Activated T-cell treated with anti-CD3 and anti-CD28 coated beads, Interleukin-2, amount 50 U/mL, for 1 hour (primary cell): ENCODE measurements at places on chromosomes 7 and 10.
A peak's percentile ranks its signal among the peaks of the same experiment; 100 is the strongest.

DNA sequence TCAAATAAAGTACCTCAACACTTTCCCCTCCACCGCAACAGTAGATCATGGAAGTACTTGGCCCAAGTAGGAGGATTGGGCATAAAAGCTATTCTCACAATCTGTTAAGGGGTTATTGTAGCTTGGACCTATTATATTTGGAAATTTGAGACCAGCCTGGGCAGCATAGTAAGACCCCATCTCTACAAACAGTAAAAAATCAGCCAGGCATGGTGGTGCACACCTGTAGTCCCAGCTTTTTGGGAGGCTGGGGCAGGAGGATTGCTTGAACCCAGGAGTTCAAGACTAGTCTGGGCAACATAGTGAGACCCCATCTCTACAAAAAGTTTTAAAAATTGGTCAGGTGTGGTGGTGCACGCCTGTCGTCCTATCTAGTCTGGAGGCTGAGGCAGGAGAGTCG lies 13.2 kb downstream of the PRKRIP1 start:
- DNase-seq: no peak

GRCh38 chr10:13165177-13165576 lies 3.8 kb downstream of the MCM10 start:
- no peak for DNase-seq

DNA sequence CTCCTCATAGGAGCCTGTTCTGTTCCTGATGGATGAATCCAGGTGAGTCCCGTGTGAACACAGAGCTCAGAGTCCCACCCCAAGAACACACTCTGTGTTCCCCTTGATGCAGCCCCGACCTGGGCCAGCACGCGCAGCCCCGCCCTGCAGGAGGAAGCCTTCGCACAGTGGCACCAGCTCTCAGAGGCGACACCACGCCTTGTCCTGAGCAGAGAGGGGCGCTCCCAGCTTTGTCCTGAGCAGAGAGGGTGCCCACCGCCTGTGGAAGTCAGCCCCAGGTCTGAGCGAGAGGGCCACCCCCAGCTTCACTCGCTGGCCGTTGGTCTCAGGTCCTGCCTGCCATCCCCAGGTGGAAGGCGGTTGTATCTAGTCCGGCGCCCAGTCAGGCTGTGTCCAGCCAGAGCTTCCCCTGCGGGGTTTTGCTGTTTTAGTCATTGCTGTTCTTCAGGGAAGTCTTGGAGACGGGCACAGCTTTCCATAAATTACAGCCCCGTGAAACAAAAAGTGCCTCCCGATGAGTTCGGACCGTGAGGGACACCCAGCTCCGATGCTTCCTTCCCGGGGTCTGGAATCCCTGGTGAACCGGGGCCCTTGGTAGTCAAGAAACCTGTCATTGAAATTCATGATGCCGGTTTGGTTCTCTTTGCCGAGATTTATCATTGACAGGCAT lies 43.6 kb downstream of the NKX6-2 start:
- no peak for DNase-seq

- DNase-seq: no peak
Observed at GRCh38 chr7:42746214-42746613, 165.7 kb downstream of the C7orf25 start.

- no peak for DNase-seq
Observed at GRCh38 chr10:11154333-11154732, 136.7 kb downstream of the CELF2 start.

DNA sequence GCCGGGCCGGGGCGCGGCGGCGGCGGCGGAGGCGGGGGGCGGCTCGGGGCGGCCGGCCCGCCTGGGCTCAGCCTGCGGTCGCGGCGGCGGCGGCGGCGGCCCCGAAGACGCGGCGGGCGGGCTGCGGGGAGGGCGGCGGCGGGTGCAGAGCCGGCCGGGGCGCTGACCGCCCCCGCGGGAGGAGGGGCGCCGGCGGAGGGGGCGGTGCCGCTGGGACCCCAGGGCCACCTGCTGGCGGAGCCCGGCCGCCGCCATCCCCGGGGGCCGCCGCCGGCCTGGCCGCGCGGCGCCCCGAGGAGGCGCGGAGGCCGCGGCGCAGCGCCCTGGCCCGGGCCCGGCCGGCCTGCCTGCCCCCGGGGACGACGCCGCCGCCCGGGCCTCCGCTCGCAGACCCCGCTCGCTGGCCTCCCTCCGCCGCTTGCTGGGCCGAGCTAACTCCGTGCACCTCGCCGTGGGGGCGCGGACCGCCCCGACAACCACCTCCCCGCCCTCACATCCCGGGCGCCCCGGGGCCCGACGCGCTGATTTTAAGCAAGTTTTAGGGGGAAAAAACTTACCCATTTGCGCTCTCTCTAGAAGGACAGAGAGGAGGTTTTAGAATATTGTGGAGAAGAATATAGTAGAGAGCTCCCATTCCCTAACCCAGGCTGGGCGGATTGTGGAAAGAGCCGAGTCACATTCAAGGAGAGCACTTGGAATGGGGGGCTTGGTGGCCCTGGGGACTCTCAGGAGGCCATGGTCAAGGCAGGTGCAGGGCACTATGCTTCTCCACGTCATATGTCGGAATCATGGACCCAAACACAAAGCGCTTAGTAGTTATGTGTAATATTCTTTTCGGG lies at the start of gene BEND7:
Gene BEND7, minus strand, starts transcription at position 140 of the 839 bp plus-strand sequence. CDS start 481 bp downstream, outside the sequence.
- no peak for DNase-seq

DNA sequence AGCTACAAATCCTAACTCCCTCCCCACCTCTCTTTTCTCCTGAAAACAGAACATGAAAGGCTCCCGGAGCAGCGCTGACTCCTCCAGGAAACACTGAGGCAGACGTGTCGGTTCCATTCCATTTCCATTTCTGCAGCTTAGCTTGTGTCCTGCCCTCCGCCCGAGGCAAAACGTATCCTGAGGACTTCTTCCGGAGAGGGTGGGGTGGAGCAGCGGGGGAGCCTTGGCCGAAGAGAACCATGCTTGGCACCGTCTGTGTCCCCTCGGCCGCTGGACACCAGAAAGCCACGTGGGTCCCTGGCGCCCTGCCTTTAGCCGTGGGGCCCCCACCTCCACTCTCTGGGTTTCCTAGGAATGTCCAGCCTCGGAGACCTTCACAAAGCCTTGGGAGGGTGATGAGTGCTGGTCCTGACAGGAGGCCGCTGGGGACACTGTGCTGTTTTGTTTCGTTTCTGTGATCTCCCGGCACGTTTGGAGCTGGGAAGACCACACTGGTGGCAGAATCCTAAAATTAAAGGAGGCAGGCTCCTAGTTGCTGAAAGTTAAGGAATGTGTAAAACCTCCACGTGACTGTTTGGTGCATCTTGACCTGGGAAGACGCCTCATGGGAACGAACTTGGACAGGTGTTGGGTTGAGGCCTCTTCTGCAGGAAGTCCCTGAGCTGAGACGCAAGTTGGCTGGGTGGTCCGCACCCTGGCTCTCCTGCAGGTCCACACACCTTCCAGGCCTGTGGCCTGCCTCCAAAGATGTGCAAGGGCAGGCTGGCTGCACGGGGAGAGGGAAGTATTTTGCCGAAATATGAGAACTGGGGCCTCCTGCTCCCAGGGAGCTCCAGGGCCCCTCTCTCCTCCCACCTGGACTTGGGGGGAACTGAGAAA lies 30.4 kb downstream of the PFKFB3 start:
- peak; percentile 25 for DNase-seq

- DNase-seq: no peak
Observed at GRCh38 chr7:36360244-36360643, 29.4 kb upstream of the ANLN start.

- DNase-seq: no peak
Observed at GRCh38 chr10:65518379-65518778, 1407.5 kb upstream of the LRRTM3 start.

DNA sequence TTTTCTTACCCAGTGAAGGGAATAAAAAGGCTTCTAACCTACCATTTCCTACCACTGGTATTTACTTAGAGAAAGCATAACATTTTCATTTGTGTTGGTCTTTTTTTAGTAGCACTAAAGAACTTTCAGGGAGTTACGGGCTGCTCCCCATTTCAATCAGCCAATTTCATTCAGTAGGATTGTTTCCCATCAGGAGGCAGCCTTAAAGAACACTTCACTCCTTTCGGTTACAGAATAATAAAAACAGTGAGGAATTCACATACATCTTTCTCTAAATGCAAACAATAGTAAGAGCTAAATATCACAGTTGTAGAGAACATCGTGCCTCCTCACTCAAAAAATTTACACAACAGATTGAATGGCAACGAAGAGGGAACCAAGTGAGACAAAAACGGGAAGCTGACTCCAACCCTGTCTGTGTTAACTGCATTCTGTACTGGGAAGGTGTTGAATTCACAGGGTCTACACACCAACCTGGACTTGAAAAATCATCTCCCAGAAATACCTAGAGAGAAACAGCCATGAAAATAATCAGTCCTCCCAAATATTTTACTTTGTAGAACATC lies 55.5 kb upstream of the ABLIM1 start:
- DNase-seq: no peak

- DNase-seq: no peak
Observed at GRCh38 chr7:81791568-81792518, 22.0 kb upstream of the HGF start.

DNA sequence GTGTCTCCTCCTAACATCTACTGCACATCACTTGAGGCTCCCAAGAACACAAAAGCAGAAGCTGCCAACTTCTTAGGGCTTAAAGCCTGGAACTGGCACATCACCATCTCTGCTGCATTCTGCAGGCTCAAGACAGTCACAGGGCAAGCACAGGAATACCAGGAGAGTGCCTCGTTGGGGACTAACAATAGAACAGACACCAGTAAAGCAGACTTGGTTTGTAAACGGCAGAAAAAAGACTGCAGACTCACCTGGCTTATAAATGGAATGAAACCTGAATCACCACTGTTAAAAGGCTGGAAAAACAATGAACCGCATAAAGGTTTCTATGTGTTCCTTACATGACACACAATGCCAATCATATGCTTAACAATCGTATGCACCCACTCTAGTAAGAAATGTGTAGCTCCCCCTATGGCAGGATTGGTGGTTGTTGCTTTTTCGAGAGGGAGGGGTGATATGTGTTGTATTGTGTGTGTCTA lies 12.8 kb downstream of the RHEB start:
- DNase-seq: no peak

- no peak for DNase-seq
Observed at GRCh38 chr7:84049071-84049836, 145.3 kb downstream of the SEMA3A start.

GRCh38 chr10:77915319-77916105 lies 11.0 kb downstream of the DLG5 start:
- no peak for DNase-seq

GRCh38 chr7:30278849-30279652 lies 5.3 kb upstream of the ZNRF2 start:
- DNase-seq: no peak

DNA sequence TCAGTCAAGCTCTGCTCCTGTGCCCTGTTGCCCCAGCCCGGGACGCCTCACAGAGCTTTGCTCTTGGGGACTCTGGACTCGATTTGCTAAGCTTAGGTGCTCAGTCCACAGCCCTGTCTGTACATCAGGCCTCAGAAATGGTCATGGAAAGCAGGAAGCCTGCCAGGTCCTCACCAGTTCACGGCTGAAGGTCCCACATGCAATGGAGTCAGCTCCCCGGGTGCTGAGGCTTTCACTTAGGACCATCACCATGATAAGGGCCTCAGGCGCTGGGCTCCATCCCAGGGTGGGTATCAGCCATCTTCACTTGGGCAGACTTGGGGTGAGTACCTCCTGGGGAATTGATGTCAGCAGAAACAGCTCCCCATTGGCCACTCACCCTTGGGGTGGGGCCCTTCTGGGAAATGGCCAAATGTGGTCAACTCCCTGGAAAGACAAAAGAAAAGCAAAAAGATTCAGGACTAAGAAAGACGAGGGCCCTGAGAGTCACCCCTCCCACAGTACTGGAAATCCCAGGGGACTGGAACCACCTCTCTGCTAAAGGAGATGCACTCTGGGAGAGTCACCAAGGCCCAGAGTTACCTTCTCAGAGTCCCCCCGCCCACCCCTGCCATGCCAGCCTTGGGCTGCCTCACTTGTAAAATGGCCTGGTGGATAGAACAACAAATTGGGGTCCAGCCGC lies 37.6 kb downstream of the FAM53B start:
- DNase-seq: no peak

DNA sequence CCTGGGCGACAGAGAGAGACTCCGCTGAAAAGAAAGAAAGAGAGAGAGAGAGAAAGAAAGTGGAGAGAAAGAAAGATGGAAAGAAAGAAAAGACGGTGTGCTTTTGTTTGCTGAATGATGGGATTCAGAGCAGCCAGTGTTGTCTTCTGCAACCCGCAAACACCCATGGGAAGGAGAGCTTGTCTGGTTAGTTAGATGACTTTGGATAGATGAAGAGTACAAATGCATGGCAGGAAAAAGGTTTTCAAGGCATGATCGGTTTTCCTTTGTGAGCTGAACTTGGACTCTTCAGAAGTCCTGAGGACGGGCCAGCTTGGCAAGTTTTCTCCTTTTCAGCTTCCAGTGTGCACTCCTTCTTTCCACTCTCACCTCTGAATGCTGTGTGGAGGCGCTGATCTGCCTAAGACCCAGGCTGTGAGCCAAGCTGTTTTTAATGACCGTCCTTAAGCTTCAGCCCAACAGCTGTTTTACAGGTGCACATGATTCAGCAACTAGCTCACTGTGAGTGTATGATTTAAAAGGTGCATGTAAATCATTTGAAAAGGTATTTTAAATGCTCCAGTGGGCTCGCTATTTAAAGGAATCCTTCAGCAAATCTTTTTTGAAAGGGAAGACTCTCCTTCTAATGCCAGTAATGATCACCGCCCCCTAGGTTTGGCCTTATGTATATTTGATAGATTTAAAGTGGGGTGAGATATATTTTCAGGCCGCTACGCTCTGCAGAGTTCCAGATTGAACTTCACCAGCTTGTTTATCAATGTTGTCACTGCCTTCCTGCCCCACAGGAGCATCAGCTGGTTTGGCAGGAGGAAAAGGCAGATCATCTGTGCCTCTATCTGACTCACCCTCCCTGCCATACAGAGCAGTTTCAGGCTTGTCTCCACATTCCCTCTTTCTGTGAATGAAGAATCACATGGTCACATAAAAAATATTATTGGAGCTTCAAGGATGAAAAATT lies 115.0 kb downstream of the PLXDC2 start:
- no peak for DNase-seq

DNA sequence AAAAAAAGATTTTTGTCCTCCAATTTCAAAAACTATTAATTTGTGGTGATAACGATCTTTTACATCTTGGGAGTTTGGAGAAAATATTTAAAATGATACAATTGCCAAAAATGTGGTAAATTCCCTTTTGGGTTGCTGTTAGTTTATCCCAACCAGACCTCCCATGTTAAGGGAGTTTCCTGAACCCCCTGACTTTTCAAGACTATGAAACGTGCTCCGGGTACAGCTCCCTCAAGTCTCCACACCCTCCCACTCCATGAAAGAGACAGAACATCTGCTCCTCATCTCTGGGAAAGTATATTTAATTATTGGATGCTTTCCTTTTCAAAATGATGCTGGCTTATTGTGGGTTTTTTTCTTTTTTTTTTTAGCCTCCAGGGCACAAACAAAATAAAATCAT lies 534.6 kb upstream of the NRP1 start:
- no peak for DNase-seq
